Central memory CD8-positive, alpha-beta T cell (primary cell): ENCODE measurements at places on chromosomes 13 and 19.

GRCh38 chr13:63048653-63049052 lies 1633.0 kb upstream of the PCDH20 start:
- H3K4me1 ChIP-seq: no peaks in the 10 kb centered on the region
- no peak overlapping the region for H3K27ac ChIP-seq
- H3K27me3 ChIP-seq: no peaks in the 10 kb centered on the region
- H3K4me3 ChIP-seq: no peak overlapping the region
- no peak for DNase-seq
- H3K36me3 ChIP-seq: peaks cover under 1% of the 10 kb centered on the region

DNA sequence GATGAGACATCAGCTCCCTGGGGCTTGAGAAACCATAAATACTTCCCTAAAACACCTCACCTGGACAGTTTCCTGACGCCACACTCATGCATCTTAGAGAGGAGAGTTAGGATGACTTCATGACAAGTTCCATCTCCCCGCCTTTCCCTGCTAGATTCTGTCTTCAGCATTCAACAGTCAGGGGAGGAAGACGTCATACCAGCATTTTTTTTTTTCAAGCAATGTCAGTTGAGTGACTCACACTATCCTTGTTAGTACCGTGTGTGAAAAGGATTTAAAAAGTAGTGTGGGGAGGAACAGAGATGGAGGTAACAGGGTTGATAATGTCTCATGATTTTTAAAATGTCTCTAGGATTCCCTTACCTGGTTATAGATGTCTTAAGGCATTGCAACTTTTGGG lies at the start of gene OR7D2:
TSS of gene OR7D2 (plus strand) at position 79 of the 400 bp plus-strand sequence. CDS start 6,803 bp downstream, outside the sequence.
- H3K27me3 ChIP-seq: peaks cover 25% of the 10 kb centered on the region
- H3K4me3 ChIP-seq: no peak within 1 kb of the TSS
- no peaks in the 10 kb centered on the region for H3K4me1 ChIP-seq
- no peak for DNase-seq

- peaks cover 47% of the 10 kb centered on the region for H3K4me1 ChIP-seq
- no peak for DNase-seq
- no peak overlapping the region for H3K27ac ChIP-seq
- H3K4me3 ChIP-seq: no peak overlapping the region
- no peaks in the 10 kb centered on the region for H3K27me3 ChIP-seq
These were observed 920 bp upstream of the SIGLEC7 start for GRCh38 chr19:51141181-51141580.

DNA sequence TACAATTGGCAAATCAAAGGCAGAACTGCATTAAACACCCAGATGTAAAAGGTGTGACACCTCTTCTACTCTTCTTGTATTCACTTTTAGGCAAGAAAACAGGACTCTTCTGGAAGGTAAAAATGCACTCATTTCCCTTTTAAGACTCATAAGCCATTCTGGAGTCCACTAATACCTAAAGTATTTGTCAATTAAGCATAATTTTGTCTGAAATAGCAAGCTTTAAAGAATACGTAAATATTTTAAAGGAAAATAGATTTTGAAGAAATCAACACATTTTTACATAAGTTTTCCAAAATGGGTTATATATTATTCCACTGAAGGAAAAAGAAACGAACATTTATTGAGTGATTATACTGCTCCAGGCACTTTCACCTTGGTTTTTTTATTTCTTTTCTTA lies 661.7 kb upstream of the GPC6 start:
- no peaks in the 10 kb centered on the region for H3K4me1 ChIP-seq
- H3K27me3 ChIP-seq: no peaks in the 10 kb centered on the region
- DNase-seq: no peak
- no peaks in the 10 kb centered on the region for H3K36me3 ChIP-seq
- no peak overlapping the region for H3K4me3 ChIP-seq

- no peak overlapping the region for H3K4me3 ChIP-seq
- DNase-seq: no peak
- no peak overlapping the region for H3K27ac ChIP-seq
- H3K36me3 ChIP-seq: peaks cover 26% of the 10 kb centered on the region
- H3K27me3 ChIP-seq: no peaks in the 10 kb centered on the region
These were observed 4.6 kb downstream of the RBM26 start for GRCh38 chr13:79401259-79402070.

- no peaks in the 10 kb centered on the region for H3K4me1 ChIP-seq
- peaks cover 32% of the 10 kb centered on the region for H3K36me3 ChIP-seq
- peak overlapping the region; percentile 23 for H3K4me3 ChIP-seq
- DNase-seq: no peak
- peak overlapping the region; percentile 32 for H3K27ac ChIP-seq
- no peaks in the 10 kb centered on the region for H3K27me3 ChIP-seq
These were observed 8.8 kb downstream of the DCAF15 start for GRCh38 chr19:13960863-13961784.

- H3K27me3 ChIP-seq: peaks cover 34% of the 10 kb centered on the region
- H3K36me3 ChIP-seq: peaks cover 3% of the 10 kb centered on the region
- H3K4me1 ChIP-seq: no peaks in the 10 kb centered on the region
- no peak for DNase-seq
- no peak overlapping the region for H3K27ac ChIP-seq
- H3K4me3 ChIP-seq: no peak overlapping the region
These were observed 64.9 kb upstream of the FGF14 start for GRCh38 chr13:102466610-102467190.

DNA sequence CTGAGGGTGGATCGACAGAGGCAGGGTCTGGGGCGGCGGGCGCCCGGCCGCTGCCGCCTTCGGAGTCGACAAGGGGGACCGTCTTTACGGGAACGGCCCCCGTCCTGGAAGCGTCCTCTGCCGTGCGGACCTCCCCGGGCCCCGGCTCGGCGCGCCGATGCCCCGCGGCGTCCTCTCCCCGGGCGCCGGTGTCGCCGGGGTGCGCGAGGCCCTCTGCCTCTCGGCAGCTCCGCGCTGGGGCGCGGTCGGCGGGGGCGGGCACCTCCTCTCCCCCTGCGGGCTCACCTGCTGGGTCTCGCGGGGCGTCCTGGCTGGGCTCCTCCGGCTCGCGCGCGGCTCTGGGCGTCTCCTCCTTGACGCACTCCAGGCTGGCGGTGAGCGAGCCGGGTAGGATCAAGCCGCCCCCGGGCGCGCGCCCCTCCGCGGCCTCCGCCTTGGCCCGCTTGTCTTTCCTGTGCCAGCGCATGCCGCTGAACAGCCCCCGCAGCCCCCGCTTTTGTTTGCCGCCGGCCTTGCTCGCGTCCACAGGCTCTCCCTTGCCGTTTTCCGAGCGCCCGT lies 1.5 kb downstream of the AMER2 start:
- H3K27me3 ChIP-seq: peaks cover 73% of the 10 kb centered on the region
- H3K4me1 ChIP-seq: peaks cover 11% of the 10 kb centered on the region
- no peak for DNase-seq
- no peak overlapping the region for H3K4me3 ChIP-seq
- H3K27ac ChIP-seq: no peak overlapping the region

- peaks cover 2% of the 10 kb centered on the region for H3K36me3 ChIP-seq
- no peak for DNase-seq
- no peaks in the 10 kb centered on the region for H3K4me1 ChIP-seq
- H3K4me3 ChIP-seq: no peak overlapping the region
These were observed 422.3 kb downstream of the SPRY2 start for GRCh38 chr13:79918620-79919019.

GRCh38 chr19:45931055-45931454 lies 16.5 kb upstream of the NANOS2 start:
- DNase-seq: no peak
- H3K4me3 ChIP-seq: no peak overlapping the region
- H3K36me3 ChIP-seq: peaks cover 1% of the 10 kb centered on the region
- H3K27ac ChIP-seq: no peak overlapping the region
- H3K27me3 ChIP-seq: peaks cover 52% of the 10 kb centered on the region

GRCh38 chr13:39023316-39023715 lies 14.6 kb downstream of the PROSER1 start:
- H3K4me3 ChIP-seq: no peak overlapping the region
- peaks cover 63% of the 10 kb centered on the region for H3K36me3 ChIP-seq
- H3K4me1 ChIP-seq: peaks cover 12% of the 10 kb centered on the region
- no peak for DNase-seq
- no peaks in the 10 kb centered on the region for H3K27me3 ChIP-seq
- H3K27ac ChIP-seq: no peak overlapping the region

DNA sequence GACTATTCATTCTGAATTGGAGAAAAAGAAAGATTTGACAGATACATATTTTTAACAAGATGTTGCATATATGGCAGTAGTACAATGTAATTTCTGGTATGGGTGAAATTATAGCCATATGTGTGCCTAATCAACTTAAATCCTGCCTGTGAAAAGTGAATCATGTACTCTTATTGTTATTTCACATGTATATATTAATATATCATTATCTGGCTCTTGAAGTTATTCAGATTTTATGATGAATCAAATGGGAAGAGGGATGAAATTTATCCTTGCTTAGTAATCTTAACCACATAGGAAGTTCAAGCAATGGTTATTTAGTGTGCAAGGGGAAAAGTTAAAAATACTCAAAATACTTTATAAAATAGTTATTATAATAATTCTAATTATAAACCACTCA lies 80.5 kb downstream of the GPC6 start:
- no peaks in the 10 kb centered on the region for H3K27me3 ChIP-seq
- H3K27ac ChIP-seq: no peak overlapping the region
- H3K4me3 ChIP-seq: no peak overlapping the region

DNA sequence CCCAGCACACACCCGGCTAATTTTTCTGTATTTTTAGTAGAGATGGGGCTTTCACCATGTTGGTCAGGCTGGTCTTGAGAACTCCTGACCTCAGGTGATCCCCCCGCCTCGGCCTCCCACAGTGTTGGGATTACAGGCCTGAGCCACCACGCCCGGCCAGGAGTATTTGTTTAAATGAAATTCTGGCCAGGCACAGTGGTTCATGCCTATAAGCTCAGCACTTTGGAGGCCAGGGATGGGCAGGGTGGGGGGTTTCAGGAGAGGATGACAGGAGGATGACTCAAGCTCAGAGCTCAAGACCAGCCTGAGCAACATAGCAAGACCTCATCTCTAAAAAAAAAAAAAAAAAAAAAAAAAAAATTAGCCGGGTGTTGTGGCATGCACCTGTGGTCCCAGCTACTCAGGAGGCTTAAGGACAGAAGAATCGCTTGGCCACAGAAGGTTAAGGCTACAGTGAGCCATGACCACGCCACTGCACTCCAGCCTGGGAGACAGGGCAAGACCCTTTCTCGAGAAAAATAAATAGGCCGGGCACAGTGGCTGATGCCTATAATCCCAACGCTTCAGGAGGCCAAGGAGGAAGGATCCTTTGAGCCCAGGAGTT lies 8.2 kb upstream of the DHDH start:
- peaks cover 11% of the 10 kb centered on the region for H3K36me3 ChIP-seq
- no peak overlapping the region for H3K27ac ChIP-seq
- H3K4me3 ChIP-seq: no peak overlapping the region
- no peaks in the 10 kb centered on the region for H3K4me1 ChIP-seq
- DNase-seq: no peak

- H3K4me1 ChIP-seq: peaks cover 9% of the 10 kb centered on the region
- H3K4me3 ChIP-seq: no peak overlapping the region
- no peaks in the 10 kb centered on the region for H3K27me3 ChIP-seq
- no peak overlapping the region for H3K27ac ChIP-seq
- peaks cover 1% of the 10 kb centered on the region for H3K36me3 ChIP-seq
These were observed 90.9 kb downstream of the SIPA1L3 start for GRCh38 chr19:37997911-37998344.

- no peaks in the 10 kb centered on the region for H3K27me3 ChIP-seq
- H3K4me3 ChIP-seq: no peak overlapping the region
- H3K27ac ChIP-seq: no peak overlapping the region
These were observed 90.0 kb downstream of the PDS5B start for GRCh38 chr13:32676242-32676641.

GRCh38 chr13:99743094-99743493 lies 228.5 kb downstream of the ZIC5 start:
- no peak overlapping the region for H3K27ac ChIP-seq
- H3K36me3 ChIP-seq: no peaks in the 10 kb centered on the region
- peaks cover 6% of the 10 kb centered on the region for H3K4me1 ChIP-seq
- H3K4me3 ChIP-seq: no peak overlapping the region
- H3K27me3 ChIP-seq: no peaks in the 10 kb centered on the region

DNA sequence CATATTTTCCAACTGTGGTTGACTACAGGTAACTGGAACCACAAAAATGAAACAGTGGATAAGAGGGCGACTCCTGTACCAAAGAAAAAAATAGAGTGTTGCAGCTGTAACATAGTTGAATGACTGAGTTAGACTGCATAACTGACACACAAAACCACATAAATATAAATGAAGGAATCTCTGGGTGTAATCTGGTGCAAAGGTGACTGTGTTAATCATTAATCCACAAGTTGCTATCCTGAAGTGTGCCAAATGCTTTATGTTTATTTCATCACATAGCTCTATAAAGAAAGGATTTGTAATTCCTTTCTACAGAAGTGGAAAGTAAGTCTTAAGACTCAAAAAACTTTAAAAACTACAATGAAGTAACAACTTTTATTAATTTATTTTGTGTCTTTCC lies 6.0 kb upstream of the GJB2 start:
- no peak for DNase-seq
- H3K36me3 ChIP-seq: no peaks in the 10 kb centered on the region
- peaks cover 16% of the 10 kb centered on the region for H3K4me1 ChIP-seq

DNA sequence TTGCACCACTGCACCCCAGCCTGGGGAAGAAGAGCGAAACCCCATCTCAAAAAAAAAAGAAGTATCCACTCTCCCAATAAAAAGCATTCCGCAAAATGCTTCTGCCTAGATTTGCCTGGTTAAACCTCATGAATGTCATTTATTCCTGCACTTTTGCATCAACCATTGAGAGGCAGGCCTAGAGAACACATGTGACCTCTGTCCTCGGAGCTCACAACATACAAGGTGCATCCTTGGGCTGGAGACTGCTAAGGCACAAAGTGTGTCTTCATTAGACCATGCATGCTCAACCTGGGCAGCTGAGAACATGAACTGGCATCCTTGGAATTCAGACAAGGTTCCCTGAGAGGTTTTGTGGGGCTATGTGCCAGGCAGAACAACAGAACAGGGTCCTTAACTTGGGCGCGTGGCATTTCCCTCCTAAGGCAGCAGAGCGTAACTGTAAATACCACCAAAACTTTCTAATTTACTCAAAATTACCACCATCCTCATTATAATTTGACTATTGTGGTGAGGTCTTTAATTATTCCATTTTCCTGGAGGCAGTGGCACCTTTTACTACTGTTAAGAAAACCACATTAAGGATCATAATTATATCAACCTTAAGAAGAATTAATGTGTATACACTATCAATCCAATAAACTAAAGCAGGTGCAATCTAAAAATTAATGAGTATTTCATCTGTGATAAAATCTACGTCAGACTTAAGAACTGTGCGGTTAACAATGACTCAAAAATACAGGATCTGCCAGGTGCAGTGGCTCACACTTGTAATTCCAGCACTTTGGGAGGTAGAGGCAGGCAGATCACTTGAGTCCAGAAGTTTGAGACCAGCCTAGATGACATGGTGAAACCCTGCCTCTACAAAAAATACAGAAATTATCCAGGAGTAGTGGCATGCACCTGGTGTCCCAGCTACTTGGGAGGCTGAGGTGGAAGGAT lies 13.8 kb downstream of the RCBTB1 start:
- H3K4me1 ChIP-seq: peaks cover 23% of the 10 kb centered on the region
- peaks cover 5% of the 10 kb centered on the region for H3K36me3 ChIP-seq
- H3K27me3 ChIP-seq: no peaks in the 10 kb centered on the region
